ENCODE measurements at places on chromosomes 4 and X.

DNA sequence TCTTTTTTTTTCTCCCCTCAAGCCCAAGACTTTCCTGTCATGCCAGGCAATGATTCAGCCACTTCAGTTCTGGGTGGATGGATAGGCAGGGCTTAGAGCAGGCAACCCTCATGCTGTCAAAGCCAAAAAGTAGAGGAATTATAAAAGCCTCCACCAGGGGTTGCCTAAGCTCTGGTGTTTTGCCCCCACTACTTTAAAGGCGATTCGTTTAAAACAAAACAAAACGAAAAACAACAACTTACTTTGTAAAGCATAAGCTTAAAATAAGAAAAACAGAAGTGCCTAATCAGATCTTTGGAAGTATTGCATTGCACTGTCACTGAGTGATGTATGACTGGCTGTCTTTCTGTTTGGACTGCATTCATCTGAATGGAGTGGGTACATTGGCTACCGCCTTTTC lies 5.3 kb upstream of the IDS start:
- DNase-seq, result no peak

DNA sequence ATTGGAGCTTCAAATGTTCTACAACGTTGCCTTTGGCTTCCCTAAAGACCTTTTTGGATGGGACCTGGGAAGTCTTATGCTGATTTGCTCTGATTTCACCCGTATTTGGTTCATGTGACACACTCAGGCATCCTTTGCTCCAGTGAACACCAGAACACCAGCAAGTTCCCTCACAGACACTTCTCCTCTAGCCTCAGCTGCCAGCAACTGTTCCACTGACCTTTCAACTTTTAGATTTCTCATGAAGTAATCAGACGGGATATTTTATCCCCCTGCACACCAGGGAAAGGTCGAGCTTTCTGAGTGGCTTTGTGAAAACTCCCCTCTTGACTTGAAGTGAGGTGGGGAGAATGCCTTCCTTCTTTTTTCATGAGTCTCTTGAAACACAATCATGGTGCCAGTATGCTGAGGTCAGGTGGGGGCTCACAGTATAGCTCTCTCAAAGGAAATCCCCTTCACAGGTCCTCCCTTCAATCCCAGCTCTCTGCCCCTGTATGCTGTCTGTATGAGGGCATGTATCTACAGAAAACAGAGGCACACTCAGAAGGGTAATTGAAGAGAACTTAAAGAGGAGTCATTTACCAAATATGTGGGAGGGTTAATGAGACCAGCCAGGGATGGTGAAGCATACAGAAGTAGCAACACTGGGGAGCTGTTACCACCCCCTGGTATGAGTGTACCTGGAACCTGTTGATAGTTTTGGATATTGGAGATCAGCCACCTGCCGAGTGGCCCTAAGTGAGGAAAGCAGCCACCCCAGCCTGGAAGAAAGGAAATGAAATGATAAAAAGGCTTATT lies 62.7 kb downstream of the FGFBP1 start:
- no peak for DNase-seq

GRCh38 chr4:112031712-112032328 lies 113.4 kb upstream of the FAM241A start:
- DNase-seq, result no peak

GRCh38 chr4:11480683-11481082 lies 52.0 kb upstream of the HS3ST1 start:
- DNase-seq, result no peak

GRCh38 chr4:101081695-101082369 lies 265.5 kb downstream of the PPP3CA start:
- no peak for DNase-seq

GRCh38 chrX:118536687-118537461 lies 41.3 kb downstream of the DOCK11 start:
- DNase-seq, result no peak

DNA sequence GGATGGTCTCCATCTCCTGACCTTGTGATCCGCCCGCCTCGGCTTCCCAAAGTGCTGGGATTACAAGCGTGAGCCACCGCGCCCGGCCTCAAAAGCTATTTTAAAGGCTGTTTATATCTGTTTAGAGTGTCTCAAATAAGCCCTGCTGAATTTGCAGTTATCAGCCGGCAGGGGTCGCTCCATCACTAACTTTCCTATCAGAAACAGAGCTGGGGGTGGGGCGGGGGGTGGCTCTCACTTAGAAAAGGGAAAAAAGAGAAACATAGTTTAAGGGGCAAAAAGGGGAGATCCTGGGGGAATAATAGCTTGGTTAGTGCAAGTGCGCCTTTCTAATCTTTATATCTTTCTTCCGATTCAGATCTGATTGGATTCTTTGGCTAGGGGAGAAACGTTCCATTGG lies 450.7 kb downstream of the UBE2NL start:
- DNase-seq, result no peak

All from activated CD8-positive, alpha-beta memory T cell treated with anti-CD3 and anti-CD28 coated beads for 1 hour (primary cell).